ENCODE measurements at places on chromosomes 4 and X.

GRCh38 chr4:77349796-77350195, 192.8 kb downstream of the CCNG2 start:
- DNase-seq = no peak

- DNase-seq = no peak
These were observed 470.5 kb downstream of the BCOR start for GRCh38 chrX:39627257-39627656.

GRCh38 chr4:43843501-43843900, 605.1 kb downstream of the KCTD8 start:
- DNase-seq = peak; percentile 1

DNA sequence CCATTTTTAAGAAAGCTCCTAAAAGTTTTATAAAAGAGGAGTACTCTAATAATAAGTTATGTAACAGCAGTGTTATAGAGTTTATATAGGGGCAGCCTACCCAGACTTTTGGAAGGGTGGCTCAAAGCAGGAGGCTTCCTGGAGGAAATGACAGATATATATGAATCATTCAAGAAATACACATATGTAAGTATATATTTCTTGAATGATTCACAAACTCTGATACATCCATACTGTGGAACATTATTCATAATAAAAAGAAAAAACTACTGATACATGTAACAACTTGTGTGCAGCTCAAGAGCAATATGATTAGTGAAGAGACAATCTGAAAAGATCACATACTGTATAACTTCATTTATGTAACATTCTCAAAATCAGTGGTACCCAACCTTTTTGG, 166.2 kb downstream of the WDFY3 start:
- DNase-seq = peak; percentile 57

GRCh38 chr4:153661215-153661822, 22.8 kb upstream of the TLR2 start:
- DNase-seq = peak; percentile 80

DNA sequence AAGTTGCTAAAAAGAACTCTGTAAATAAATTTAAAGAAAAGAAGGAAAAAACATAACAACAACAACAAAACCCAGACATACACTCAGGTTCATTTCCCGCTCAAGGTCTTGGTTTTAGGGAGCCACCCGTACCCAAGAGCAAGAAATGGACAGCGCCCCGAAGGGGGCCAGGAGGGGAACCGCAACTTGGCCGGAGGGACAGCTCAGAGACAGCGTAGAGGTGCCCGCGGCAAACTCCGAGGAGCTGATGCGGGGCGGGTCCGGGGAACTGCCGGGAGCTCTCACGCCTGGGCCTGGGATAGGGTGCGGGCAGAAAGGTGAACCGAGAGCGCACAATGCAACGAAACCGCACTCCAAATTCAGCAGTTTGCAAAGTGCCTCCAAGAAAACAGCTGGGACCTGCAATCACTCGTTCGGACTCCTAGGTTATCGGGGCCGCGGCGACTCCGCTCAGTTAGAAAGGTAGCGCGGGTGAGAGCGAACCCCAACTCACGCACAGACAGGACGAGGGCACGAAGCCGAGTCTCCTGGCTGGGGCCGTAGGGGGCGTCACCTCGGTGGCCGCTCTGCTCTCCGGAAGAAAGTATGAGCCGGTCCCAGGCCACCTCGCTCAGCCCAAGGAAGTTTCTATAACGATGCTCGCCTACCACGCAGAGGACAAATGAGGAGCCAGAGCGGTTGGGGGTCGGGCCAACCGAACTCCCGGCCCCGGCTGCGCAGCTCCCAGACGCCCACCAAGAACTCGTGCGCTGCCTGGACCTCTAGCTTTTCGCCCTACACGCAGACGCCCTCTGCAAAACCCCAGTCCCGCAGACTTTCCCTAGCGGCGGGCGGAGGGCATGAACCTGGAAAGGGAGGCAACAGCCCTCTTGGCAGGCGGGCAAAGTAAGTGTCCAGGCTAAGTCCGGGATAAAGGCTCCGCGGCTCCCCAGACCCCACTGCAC, 1.4 kb downstream of the NDNF start:
- DNase-seq = peak; percentile 34

DNA sequence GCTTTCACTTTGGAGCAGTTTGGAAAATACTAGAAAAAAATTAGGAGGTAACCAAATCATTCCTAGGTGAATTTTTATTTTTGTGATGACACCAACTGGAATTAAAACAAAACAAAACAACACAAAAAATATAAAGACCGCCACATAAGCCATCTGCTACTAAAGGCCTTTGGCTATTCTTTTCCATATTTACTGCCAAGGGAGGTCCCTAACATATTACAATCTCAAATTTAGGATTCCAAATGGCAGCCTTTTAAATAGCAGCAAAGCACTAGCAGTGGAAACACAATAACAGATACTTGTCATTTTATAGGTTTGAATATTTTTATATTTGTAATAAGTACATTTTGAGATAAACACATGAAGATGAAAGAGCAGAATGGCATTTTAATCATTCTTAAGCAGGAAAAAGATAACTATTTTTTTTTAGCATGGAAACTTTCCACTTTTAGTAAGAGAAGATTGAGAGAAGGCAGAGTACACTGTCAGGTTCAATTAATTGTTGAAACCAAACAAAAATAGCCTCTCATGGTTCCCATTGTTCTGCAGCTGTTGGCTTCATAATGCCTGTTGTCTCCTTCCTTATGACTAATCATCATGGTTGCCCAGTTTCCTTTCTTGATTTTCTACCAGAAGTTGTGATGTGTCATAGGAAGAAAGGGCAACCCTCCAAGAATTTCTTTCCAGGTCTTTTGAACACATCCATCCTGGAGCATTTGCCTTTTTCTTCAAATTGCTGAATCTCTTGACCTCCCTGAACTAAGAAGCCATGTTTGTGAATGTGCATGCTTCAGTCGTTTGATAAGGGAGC, 219.0 kb upstream of the EMCN start:
- DNase-seq = peak; percentile 98

DNA sequence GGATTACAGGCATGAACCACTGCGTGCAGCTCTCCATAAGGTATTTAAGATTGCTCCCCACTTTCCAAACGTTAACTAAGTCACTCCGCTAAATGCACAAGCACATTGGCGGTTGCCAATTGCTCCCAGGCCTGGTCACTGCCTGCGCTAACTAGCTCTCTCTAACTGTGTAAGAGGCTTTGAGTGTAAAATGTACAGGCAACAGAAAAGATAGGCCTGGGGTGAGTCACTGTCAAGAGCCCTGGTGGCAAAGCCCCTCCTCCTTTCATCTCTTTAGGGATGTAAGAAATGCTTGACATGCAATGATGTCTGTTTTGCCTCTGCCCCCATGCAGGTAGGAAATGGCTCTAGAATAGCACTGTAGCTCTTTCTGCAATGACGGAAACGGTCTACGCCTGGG, 329.7 kb upstream of the GATB start:
- DNase-seq = peak; percentile 22

GRCh38 chr4:86484241-86484640, 109.9 kb upstream of the PTPN13 start:
- DNase-seq = no peak

- DNase-seq = peak; percentile 11
These were observed 61.7 kb downstream of the ADRA2C start for GRCh38 chr4:3827616-3828492.

DNA sequence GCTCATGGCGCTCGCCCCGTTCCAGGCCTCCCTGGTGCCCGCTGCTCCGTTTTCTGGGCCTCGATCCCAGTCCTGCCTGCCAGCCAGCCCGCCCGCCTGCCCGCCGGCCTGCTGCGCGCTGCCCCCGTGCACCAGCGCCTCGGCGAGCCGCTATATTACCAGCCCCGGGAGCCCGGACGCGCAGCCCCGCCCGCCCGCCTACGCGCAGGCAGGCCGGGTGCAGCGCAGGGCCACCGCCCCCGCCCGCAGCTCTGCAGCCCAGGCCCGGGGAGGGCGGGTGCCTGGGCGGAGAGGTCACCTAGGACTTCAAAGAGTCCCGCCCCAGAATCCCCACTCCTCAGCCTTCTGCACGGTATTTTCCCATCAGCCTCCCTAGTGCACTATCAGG, at the start of gene MAOB:
Gene MAOB, minus strand, starts transcription at position 157 of the 388 bp plus-strand sequence. Its CDS starts 151 bp downstream, at position 6.
- DNase-seq = peak; percentile 2

- DNase-seq = peak; percentile 70
These were observed 180.6 kb upstream of the NUDT6 start for GRCh38 chr4:123102897-123103471.

- no peak for DNase-seq
These were observed 232.2 kb upstream of the MAOA start for GRCh38 chrX:43423876-43424275.

DNA sequence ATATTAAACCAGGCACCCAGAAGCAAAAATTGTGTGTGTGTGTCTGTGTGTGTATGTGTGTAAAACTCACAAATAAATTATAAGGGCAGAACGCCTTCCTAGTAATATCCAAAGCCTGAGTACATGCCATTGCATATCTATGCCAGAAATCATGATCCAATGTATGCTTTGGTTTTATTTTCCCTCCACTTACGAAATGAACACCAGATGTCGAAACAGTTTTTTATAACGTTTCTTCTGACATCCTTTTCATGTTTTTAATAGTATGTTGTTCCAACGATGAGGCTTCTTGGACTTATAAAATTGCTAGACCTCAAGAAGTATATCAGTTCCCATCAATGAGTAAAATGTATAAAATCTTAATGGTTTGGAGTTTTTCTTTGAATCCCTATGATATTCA, 55.4 kb downstream of the KCNIP4 start:
- DNase-seq = no peak

GRCh38 chrX:100964362-100964761, 5.1 kb upstream of the ARL13A start:
- DNase-seq = peak; percentile 34

DNA sequence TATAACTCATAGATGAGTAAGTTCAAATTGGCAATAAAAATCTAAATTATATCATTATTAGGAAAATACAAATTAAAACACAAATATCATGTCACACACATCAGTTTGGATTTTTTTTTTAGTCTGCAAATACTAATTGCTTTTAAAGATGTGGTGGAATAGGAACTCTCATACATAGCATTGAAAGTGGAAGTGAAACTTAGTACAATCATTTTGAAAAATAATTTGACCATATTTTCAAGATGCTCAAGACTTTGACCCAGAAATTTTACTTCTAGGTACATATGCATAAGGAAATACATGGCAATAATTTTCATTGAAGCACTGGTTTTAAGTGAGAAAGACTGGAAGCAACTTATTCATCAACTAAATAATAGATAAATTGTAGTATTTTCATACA, 147.5 kb upstream of the SMIM31 start:
- no peak for DNase-seq

DNA sequence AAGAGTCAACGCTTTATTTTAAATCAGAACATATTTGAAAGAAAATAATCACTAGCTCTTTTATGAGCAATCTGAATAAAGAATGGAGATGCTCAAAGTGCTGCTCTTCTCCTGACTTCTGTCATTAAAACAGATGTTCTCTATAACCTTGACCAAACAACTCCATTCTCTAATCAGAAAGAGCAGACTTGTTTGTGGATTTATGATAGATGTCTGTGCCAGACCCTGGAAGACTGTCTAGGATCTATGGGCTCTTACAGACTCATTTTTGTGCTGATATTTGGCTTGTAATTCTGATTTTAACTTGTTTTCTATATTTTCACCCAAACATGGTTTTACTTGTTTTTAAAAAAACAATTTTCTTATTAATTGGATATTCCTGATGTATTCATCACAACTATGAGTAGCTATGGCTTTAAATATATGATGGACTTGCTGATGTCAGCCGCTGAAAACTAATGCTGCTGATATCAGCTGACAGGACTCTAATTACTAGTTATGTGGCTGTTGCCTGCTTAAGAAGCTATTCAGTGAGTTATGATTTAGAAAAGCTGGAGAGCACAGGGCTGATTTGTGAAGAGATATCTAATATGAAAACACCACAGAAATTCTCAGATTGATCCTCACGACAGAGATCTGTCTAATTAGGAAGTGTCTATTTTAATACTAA, 31.6 kb upstream of the MAML3 start:
- DNase-seq = no peak

GRCh38 chr4:141127884-141128283, 5.4 kb downstream of the RNF150 start:
- no peak for DNase-seq

- no peak for DNase-seq
These were observed 195.9 kb downstream of the TSPAN5 start for GRCh38 chr4:98462487-98462886.

DNA sequence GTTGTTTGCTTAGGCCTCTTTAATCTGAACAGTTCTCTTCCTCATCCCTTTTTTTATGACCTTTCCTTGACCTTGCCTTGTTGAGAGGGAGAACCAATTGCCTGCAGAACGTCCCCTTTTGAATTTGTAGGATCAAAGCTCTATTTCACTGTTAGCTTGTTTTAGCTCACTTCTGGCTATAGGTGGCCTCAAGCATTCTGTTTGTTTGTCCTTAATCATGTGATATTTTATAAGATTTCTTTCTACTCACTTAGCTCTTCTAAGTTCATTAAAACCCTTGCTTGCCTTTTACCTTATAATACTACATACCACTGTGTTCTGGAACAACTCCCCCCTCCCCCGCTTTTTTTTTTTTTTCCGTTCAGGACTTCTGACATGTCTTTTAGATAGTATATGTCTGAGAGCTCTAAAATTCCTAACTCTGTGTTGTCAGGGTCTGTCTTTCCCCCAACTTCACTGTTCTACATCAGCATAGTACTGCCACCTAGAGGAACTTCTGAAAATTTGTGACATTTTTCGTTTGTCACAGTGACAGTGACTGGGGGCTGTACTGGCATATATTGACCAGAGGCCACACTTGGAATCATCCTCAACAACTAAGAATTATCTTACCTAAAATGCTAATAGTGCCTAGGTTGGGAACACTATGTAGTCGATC, 128.5 kb downstream of the LARP7 start:
- peak; percentile 42 for DNase-seq

GRCh38 chr4:126058596-126058995, 743.8 kb downstream of the FAT4 start:
- DNase-seq = no peak

GRCh38 chr4:176834531-176834930, 41.8 kb upstream of the VEGFC start:
- DNase-seq = peak; percentile 21

DNA sequence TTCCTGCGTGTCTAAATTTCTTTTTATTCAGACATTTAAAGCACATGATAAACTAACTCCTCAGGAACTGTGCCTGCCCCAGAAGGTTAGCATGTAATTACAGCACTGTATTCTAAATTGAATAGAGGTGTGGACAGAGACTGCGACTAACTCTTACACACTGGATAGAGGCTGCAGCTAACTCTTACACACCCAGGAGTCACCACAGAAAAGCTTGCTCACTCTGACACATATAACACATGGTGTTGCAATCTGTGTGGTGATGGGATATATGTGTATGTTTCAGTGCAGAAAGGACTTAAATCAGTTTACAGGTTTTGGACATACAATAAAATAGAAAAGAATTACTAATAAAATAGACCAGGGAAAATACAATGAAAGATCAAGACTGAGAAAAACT, 41.5 kb downstream of the SMAD1 start:
- DNase-seq = no peak

DNA sequence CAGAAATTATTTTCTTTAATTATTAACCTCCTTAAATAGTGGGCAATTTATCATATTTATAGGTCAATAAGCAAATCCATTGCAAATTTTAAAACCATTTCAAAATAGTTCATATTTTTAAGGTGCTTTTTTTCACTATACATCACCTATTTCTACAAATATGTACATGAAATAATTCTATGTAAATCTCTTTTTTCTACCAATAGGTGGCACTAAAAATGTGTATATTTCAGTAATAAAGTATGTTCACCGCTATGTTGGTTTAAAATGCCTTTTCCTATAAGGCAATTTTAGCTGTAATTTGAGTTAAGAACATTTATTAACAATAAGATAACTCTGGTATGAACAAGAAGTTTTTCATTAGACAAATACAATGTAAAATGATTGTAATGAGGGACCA, 672.2 kb downstream of the KCTD8 start:
- peak; percentile 34 for DNase-seq

GRCh38 chr4:121472937-121473721, 92.3 kb upstream of the QRFPR start:
- no peak for DNase-seq

Measured in dermis blood vessel endothelial cell (primary cell).